HL-60 (cell line): ENCODE measurements at places on chromosomes 7 and 10.

GRCh38 chr7:141737118-141737835 lies 881 bp upstream of the SSBP1 start:
- peak; percentile 46 for DNase-seq

GRCh38 chr10:124657806-124658205 lies 86.4 kb downstream of the FAM53B start:
- DNase-seq, result no peak

GRCh38 chr7:76346097-76346496 lies 12.7 kb downstream of the YWHAG start:
- no peak for DNase-seq

GRCh38 chr7:95690367-95690947 lies 81.9 kb upstream of the DYNC1I1 start:
- DNase-seq, result peak; percentile 26

- DNase-seq, result no peak
Observed at GRCh38 chr10:122173766-122174435, 97.2 kb upstream of the BTBD16 start.

DNA sequence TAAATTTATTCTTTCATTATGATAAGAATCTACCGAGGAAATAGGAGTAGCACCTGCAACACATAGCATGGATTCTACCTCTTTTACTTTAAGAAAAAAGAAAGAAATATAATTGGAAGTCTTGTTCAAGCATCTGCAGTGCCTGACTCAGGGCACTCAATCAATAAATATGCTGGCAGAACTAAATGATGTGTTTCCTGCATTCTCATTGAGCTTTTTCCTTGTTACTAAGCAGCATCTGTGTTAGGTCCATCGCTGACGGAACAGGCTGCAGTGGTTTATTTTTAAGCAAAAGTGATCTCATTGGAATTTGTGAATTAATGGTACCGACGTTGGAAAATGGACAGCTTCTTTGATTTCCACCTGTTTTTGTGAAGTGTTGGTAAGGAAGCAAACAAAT lies 417.5 kb downstream of the DPP6 start:
- no peak for DNase-seq

GRCh38 chr7:39721345-39721744 lies 98.0 kb downstream of the RALA start:
- DNase-seq, result no peak

DNA sequence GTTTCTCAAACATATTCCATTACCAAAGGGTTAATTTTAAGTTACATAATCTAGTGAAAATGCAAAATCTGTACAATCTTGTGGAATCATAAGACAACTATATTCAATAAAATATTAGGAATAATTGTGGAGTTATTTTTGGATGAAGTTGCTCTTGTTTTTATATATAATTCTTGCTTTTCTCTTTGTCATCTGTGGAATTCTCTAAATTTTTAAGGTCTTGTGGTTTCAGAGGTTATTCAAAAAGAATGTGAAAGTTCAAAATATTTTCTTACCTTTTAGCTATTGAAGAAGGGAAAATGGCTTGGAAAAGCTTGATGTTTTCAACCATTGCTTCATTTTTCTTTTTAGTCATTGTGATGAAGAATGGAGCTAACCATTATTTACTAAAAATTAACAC lies 552.1 kb downstream of the TFEC start:
- no peak for DNase-seq

DNA sequence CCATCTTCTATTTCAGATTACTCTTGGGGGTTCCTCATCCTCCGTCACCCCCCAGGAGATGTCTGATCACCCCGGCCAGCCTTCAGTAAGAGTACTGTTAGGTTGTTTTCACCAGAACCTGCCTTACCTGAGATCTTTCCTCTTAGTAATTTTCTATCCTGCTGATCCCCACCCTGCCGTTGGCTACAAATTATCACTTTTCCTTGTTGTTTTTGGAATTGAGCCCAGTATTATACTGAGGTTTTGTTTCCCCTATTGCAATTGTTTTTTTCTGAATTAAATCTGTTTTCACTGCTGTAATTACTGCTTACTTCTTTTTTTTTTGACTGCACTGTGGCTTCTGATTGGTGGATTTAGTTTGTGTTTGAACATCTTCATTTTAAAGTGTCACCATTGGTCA lies 14.7 kb downstream of the SPAM1 start:
- DNase-seq, result no peak

- DNase-seq, result no peak
Observed at GRCh38 chr7:91759205-91759863, 121.2 kb downstream of the MTERF1 start.

- DNase-seq, result no peak
Observed at GRCh38 chr7:21965291-21965690, 19.6 kb upstream of the CDCA7L start.

DNA sequence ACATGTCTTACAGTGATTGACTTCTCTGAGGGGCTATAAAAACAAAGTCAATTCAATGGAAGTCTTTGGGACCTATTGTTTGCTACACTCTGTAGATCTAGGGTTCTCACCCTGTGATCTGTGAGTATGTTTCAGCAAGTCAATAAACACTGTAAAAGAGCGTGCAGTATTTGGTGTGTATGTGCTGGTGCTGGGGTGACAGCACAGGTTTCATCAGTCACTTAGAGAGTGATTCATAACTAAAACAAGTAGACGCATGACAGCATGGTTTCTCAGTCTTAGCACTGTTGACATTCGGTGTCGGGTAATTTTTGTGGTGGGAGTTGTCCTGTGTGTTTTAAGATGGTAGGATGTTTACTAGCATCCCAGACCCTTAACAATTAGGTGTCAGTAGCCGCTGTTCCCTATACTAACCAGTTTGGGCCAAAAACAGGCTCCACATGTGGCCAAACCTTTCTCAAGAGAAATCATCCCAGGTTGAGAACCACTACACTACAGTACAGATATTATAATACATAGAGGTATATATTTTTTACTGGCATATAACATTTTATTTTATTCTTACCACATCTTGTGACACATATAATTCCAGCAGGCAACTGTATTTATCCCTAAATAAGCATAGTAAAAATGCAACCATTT lies 411.8 kb downstream of the ARL4A start:
- DNase-seq, result no peak

DNA sequence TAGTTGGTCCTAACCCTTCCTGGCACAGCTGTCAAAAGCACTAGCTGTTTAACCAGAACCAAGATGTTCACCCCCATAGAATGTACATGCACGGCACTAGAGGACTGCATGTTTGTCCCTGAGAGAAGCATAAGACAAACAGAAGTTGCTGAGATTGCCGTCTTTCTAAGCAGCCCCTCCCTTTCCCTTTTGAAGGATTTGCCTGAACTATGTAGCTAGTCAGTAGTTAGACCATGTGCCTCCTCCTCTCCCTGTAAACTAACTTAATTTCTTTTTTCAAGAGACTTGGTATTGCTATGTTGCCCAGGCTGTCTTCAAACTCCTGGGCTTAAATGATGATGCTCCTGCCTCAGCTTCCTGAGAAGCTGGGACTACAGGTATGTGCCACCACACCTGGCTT lies 40.7 kb downstream of the TBC1D12 start:
- DNase-seq, result no peak

- DNase-seq, result no peak
Observed at GRCh38 chr7:46754140-46754720, 827.7 kb downstream of the TNS3 start.

- DNase-seq, result peak; percentile 80
Observed at GRCh38 chr10:49606981-49607535, 3.1 kb upstream of the SLC18A3 start.

DNA sequence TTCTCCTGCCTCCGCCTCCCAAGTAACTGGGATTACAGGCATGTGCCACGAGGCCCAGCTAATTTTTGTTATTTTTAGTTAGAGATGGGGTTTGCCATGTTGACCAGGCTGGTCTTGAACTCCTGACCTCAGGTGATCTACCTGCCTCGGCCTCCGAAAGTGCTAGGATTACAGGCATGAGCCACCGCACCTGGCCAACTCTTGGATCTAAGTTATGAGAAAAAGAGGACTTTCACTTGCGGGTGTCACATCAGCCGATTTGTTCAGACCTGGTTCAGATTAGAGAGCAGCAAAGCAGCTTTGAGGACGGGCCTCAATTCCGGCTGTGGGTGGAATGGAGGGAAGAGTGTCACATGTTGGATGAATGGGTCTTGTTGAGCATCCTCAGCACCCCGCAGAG lies 61.0 kb upstream of the FGFR2 start:
- no peak for DNase-seq

GRCh38 chr7:28479507-28479947 lies 67.2 kb downstream of the CREB5 start:
- DNase-seq, result no peak

- DNase-seq, result no peak
Observed at GRCh38 chr10:111299037-111299436, 222.2 kb downstream of the ADRA2A start.

GRCh38 chr7:136309407-136309806 lies 332.2 kb upstream of the MTPN start:
- no peak for DNase-seq

- DNase-seq, result no peak
Observed at GRCh38 chr7:47720141-47720906, 138.4 kb upstream of the TNS3 start.

- DNase-seq, result peak; percentile 45
Observed at GRCh38 chr7:128697302-128697905, 25.3 kb downstream of the GARIN1A start.

DNA sequence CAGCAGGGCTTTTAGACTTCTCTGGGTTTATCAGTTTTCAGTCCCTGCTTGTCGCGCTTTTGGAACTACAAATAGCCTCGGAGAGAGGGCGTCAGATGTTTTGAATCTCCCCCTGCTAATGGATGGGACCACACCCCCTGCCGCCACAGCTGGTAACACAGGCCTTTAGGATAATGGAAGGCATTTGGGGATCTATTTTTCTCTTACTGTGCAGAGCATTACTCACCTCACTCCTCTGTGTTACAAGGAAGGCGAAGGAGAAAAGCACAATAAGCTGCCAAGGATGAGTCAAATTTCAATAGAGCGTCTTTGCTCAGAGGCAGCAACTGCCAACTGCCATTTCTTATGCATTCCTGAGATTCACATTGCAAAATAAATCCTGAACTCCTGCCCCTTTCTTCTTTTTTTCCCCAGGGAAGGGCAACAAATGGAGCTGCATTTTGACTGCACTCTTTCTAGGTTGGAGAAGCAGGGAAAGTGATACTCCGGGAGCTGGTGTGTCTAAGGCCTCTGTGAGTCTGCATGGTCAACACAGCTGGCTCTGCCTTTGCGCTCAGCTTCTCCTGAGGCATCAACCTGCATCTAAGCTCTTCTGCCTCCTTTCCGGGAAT lies 31.5 kb upstream of the SMNDC1 start:
- DNase-seq, result no peak

- no peak for DNase-seq
Observed at GRCh38 chr7:40972426-40972825, 730.5 kb downstream of the INHBA start.

GRCh38 chr7:78959477-78959876 lies 494.0 kb downstream of the MAGI2 start:
- no peak for DNase-seq

DNA sequence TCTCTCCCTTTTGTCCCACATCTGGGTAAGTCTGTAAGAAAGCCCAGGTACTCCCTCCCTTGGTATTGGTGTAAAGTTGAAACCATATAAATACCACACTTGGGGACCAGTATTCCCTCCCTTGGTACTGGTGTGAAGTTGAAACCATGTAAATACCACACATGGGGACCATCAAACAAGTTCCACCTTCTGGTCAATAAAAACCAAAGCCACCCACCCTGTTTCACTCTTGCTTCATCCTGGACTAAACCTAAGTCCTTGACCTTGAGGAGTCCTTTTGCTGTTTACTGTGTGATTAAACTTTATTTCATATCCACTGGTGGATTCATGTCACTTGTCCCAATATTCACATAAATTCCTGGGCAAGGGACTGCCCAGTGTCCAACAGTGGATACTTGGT lies 8.4 kb downstream of the P4HA1 start:
- DNase-seq, result no peak

DNA sequence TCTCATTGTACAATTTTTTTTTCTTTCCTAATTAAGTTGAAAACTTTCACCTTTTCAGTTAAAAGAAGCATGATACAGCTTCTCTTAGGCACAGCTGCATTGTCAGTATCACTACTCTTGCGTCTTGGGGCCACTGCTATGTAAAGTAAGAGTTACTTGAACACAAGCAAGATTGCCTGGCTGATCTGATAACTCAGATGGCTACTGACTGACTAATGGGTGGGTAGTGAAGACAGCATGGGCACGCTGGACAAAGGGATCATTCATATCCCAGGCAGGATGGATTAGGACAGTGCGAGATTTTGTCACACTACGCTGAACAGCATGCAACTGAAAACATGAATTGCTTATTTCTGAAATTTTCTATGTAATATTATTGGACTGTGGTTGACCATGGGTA lies 11.6 kb upstream of the ADAMTS14 start:
- DNase-seq, result no peak

GRCh38 chr7:46208635-46209525 lies 287.8 kb upstream of the IGFBP3 start:
- DNase-seq, result no peak

GRCh38 chr10:34941471-34942357 lies 126.6 kb upstream of the PARD3 start:
- DNase-seq, result no peak

DNA sequence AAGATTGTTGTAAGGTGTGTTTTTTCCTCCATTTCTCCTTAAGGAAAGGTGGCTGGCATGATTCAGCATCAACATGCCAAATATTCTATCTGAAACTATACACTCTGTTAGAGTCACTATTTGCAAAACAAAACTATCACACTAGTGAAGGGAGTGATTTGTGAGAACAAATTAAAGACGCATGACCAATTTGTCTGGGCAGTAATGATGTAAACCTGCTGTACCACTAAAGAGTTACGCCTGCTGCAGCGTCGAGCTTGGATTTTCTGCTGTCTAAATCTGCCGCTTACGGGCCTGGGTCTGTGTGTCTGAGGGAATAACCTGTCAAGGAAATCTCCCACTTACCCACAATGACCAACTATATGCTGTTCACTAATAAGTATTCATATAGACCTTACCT lies 648.3 kb downstream of the PARD3 start:
- DNase-seq, result no peak

GRCh38 chr10:86123304-86123703 lies 243.3 kb downstream of the GRID1 start:
- no peak for DNase-seq

GRCh38 chr10:79336739-79337138 lies 10.5 kb upstream of the PPIF start:
- DNase-seq, result no peak

DNA sequence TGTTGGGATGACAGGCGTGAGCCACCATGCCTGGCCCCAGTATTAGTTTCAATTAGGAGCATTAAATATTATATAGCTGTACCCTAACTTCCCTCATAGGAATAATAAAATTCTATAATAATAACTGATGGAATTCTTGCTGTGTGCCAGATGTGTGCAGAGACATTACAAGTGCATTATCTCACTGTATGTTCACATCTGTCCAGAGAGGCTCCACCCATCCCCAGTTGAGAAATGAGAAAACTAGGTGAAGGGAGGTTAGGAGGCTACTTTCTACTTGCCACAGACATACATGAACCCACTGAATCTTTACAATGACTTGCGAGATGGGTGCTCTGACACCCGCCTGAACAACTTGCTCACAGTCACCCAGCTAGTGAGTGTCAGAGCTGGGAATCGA lies 3.2 kb downstream of the GALNT17 start:
- DNase-seq, result no peak

GRCh38 chr7:114468844-114469243 lies 54.2 kb downstream of the FOXP2 start:
- DNase-seq, result no peak

GRCh38 chr10:63633677-63634487 lies 112.7 kb downstream of the REEP3 start:
- peak; percentile 29 for DNase-seq
